ENCODE measurements at places on chromosomes 6 and 20. TPM values are rescaled to one million over a fixed set of nuclear protein-coding genes. Genes with fewer than 3 reads are reported as not detected.
A peak's percentile ranks its signal among the peaks of the same experiment; 100 is the strongest.

- H3K27ac ChIP-seq, result peak overlapping the region; percentile 78
- H3K36me3 ChIP-seq, result peaks cover 15% of the 10 kb centered on the region
- no peak for DNase-seq
- peaks cover 53% of the 10 kb centered on the region for H3K4me1 ChIP-seq
Observed at GRCh38 chr6:42572523-42572922, 8.7 kb downstream of the UBR2 start.

- no peak for DNase-seq
- no peak overlapping the region for H3K4me3 ChIP-seq
- H3K36me3 ChIP-seq, result no peaks in the 10 kb centered on the region
Observed at GRCh38 chr6:44075647-44076355, 51.5 kb downstream of the MRPL14 start.

DNA sequence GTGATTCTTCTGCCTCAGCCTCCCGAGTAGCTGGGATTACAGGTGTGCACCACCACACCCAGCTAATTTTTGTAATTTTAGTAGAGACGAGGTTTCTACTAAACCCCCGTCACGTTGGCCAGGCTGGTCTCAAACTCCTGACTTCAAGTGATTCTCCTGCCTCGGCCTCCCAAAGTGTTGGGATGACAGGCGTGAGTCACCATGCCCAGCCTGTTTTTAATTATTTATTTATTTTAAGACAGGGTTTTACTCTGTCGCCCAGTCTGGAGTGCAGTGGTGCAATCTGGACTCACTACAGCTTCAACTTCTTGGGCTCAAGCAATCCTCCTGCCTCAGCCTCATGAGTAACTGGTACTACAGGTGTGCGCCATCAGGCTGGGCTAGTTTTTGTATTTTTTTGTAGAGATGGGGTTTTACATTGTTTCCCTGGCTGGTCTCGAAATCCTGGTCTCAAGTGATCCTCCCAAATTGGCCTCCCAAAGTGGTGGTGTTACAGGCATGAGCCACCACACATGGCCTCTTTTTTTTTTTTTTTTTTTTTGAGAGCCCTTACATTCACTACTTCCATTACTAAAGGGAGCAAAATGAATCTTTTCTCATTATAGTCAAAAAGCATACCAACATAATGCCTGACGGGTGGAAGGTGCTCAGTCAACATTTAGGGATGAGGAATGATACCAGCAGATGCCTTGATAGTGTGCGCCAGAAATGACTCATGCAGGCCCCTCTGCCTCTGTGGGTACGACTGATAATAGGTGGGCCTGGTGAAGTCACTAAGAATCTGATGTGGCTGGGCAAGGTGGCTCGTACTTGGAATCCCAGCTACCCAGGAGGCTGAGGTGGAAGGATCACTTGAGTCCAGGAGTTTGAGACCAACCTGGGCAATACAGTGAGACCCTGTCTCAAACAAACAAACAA is 17.8 kb upstream of the RALGAPB start:
- H3K36me3 ChIP-seq, result peaks cover 18% of the 10 kb centered on the region
- DNase-seq, result no peak
- no peaks in the 10 kb centered on the region for H3K27me3 ChIP-seq
- H3K4me1 ChIP-seq, result no peaks in the 10 kb centered on the region
- H3K27ac ChIP-seq, result no peak overlapping the region
- no peak overlapping the region for H3K4me3 ChIP-seq

DNA sequence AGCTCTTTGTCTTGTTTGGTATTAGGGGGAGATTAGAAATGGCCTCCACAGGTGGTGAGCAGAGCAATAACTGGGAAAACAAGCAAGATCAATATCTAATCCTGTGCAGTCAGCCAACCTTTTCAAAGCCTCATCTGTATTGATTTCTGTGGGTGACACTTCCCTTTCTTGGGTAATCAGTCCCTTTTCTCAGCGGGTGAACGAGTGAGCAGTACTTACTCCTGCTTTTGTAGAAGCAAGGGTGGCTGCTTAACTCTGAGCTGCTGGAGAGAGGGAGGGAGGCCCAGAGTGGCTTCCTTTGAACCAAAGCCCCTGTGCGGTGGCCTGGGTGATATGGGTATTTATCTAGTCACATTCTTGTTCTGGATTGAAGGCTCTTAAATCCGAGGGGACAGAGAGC is 254.8 kb upstream of the CHD6 start:
- H3K36me3 ChIP-seq, result no peaks in the 10 kb centered on the region
- H3K4me1 ChIP-seq, result no peaks in the 10 kb centered on the region
- H3K4me3 ChIP-seq, result no peak overlapping the region
- no peak overlapping the region for H3K27ac ChIP-seq
- no peak for DNase-seq

DNA sequence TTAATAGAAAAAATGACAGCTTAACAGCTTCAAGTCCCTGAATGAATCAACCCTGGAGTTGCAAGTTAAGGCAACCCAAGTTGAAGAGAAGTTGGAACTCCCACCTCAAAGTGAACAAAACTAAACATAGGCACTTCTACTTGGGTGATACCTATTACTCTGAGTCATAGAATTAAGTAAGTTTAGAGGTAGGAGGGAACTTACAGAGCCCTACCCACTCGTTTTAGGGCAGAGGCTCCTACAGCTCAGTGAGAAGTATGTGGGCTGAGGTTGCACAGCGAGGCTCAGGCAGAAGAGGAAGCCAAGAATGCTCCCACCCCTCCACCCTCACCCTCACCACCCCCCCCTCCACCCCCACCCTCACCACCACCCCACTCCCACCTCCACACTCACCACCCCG is 42.2 kb downstream of the NFATC2 start:
- peaks cover 96% of the 10 kb centered on the region for H3K4me1 ChIP-seq
- H3K36me3 ChIP-seq, result peaks cover 18% of the 10 kb centered on the region
- peak overlapping the region; percentile 95 for H3K4me3 ChIP-seq

DNA sequence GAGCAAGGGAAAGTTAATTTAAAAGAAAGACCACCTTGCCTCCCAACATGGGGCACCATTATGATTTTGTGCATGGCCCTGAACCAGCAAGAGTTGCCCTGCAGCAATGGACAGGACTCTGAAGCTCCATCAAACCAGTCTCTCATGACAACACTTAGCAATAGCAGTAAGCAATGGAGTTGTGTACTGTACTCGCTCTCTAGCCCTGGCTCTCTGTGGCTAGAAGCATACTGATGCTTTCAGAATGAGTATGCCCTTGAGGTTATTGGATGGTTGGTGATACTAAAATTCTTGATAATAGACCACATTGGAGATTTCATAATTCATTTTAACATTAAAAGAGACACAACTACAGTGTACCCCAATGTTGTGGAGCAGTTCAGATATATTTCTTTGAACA is 23.2 kb upstream of the LMBRD1 start:
- no peak for DNase-seq
- H3K36me3 ChIP-seq, result no peaks in the 10 kb centered on the region
- no peak overlapping the region for H3K4me3 ChIP-seq
- peaks cover 6% of the 10 kb centered on the region for H3K27me3 ChIP-seq
- H3K4me1 ChIP-seq, result peaks cover 25% of the 10 kb centered on the region
- no peak overlapping the region for H3K27ac ChIP-seq

- no peak overlapping the region for H3K4me3 ChIP-seq
- H3K36me3 ChIP-seq, result peaks cover 3% of the 10 kb centered on the region
- no peak overlapping the region for H3K27ac ChIP-seq
- no peaks in the 10 kb centered on the region for H3K4me1 ChIP-seq
- no peak for DNase-seq
- H3K27me3 ChIP-seq, result peaks cover 3% of the 10 kb centered on the region
Observed at GRCh38 chr6:63448229-63448628, 124.1 kb upstream of the LOC128125822 start.

DNA sequence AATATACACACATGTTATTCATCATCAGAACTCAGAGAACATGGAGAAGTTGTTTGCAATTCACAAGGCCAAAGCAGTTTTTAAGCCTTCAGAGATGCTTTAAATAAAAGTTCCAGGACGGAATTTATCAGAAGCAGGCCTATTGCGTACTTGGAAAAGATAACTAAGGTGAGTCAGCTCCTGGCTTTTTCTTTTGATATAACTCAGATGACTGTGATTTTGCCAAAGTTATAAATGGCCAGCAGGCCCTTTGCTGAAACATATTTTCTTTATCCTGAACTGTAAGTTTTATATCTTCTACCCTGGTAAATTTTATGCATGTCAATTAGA is 55.0 kb upstream of the PLCB1 start:
- H3K4me3 ChIP-seq, result no peak overlapping the region
- no peaks in the 10 kb centered on the region for H3K36me3 ChIP-seq

DNA sequence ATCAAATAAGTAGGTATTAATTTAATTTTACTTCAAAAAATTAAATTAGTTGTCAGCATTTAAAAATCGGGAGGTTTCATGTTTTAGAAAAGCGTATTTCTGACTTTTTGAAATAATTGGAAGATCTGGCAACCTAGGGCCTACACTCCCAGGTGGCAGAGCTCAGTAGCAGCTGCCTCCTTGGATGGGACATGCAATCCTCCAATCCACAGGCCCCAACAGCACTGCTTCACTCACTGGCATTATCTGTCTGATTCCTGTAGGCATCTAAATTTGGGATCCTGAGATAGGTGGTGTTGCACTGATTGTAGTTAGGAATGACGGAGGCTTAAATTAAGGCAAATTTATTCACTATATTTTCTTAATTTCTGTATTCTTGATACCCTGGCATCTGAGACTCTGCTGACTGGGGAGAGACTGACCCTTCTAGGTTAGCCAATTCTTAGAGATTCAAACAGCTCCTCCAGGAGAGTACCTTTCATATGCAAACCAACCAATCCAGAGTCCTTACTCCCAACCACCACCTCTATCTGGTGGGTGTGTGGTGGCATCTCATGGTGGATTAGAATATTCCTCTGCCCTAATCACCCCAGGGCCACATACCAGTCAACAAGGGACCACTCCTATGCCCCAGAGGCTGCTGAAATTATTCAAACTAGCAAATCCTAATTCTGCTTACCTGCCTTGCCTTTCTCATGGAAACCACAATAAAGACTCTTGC is 146.6 kb upstream of the GLP1R start:
- no peak overlapping the region for H3K4me3 ChIP-seq
- H3K36me3 ChIP-seq, result no peaks in the 10 kb centered on the region
- no peak overlapping the region for H3K27ac ChIP-seq
- peaks cover 4% of the 10 kb centered on the region for H3K27me3 ChIP-seq
- no peaks in the 10 kb centered on the region for H3K4me1 ChIP-seq

GRCh38 chr6:37699138-37699766 is 1.6 kb upstream of the MDGA1 start:
- H3K27me3 ChIP-seq, result peaks cover 40% of the 10 kb centered on the region
- H3K4me1 ChIP-seq, result peaks cover 40% of the 10 kb centered on the region
- no peaks in the 10 kb centered on the region for H3K36me3 ChIP-seq
- peak overlapping the region; percentile 85 for H3K4me3 ChIP-seq

- H3K4me1 ChIP-seq, result peaks cover 9% of the 10 kb centered on the region
- DNase-seq, result no peak
- no peak overlapping the region for H3K4me3 ChIP-seq
- H3K27ac ChIP-seq, result no peak overlapping the region
Observed at GRCh38 chr20:46705378-46705729, 4.1 kb upstream of the SLC2A10 start.

- H3K36me3 ChIP-seq, result no peaks in the 10 kb centered on the region
- peaks cover 1% of the 10 kb centered on the region for H3K27me3 ChIP-seq
- H3K27ac ChIP-seq, result no peak overlapping the region
- no peak overlapping the region for H3K4me3 ChIP-seq
- no peak for DNase-seq
Observed at GRCh38 chr6:20188630-20189075, 23.6 kb downstream of the MBOAT1 start.

- no peak overlapping the region for H3K27ac ChIP-seq
- H3K36me3 ChIP-seq, result peaks cover 42% of the 10 kb centered on the region
- no peak overlapping the region for H3K4me3 ChIP-seq
- no peaks in the 10 kb centered on the region for H3K4me1 ChIP-seq
Observed at GRCh38 chr20:7990385-7990784, 29.2 kb downstream of the TMX4 start.

- peaks cover 3% of the 10 kb centered on the region for H3K27me3 ChIP-seq
- DNase-seq, result no peak
- no peaks in the 10 kb centered on the region for H3K4me1 ChIP-seq
- H3K27ac ChIP-seq, result no peak overlapping the region
- H3K4me3 ChIP-seq, result no peak overlapping the region
Observed at GRCh38 chr6:41406728-41407489, 71.5 kb downstream of the NCR2 start.

DNA sequence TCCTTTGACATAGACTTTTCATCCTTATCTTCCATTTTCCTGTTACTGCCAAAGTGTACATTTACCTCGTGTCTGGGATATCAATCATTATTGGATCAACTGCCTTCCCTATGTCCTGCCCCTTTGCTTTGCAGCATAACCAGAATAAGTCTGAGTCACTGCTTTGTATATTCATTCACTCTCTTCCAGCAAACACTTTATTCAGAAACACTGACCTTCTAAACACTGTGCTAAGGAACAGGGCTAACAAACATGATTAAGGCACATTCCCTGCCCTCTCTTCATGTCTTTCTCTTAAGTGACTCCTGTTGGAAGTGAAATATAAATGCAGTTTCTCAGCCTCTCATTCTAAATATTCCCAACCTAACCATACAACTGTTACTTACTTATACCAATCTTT is 66.9 kb downstream of the COL19A1 start:
- no peak for DNase-seq
- H3K36me3 ChIP-seq, result no peaks in the 10 kb centered on the region
- H3K4me3 ChIP-seq, result no peak overlapping the region
- peaks cover 3% of the 10 kb centered on the region for H3K27me3 ChIP-seq
- H3K27ac ChIP-seq, result no peak overlapping the region

DNA sequence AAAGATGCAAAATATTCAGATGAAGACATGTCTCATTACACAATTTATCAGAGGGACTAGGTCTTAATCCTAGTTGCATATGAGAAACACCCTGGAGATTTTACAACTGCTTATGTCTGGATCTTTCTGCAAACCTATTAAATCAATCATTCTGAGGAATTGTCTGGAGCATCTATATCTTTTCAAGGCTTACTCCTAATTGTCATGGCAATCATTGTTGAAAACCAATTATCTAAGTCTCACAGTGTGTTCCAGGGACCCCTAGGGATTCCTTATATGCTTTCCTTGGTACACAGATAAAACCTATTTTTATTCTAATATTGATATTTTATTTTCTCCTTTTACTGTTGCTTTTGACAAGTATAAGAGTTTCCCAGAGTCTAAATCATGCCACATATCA is 696.9 kb upstream of the EYS start:
- H3K27ac ChIP-seq, result no peak overlapping the region
- no peaks in the 10 kb centered on the region for H3K4me1 ChIP-seq
- H3K4me3 ChIP-seq, result no peak overlapping the region
- peaks cover 2% of the 10 kb centered on the region for H3K27me3 ChIP-seq
- H3K36me3 ChIP-seq, result no peaks in the 10 kb centered on the region
- DNase-seq, result no peak

Gene NMBR
- not detected for polyA plus RNA-seq

Gene ULBP1
- polyA plus RNA-seq, result not detected

Gene LRRC73
- polyA plus RNA-seq, result not detected

Gene B3GAT2
- polyA plus RNA-seq, result not detected

Gene POU3F2
- polyA plus RNA-seq, result not detected

Gene ID4
- polyA plus RNA-seq, result not detected

Gene FAM217B
- 8.4 TPM for polyA plus RNA-seq

Gene SYS1
- 32.6 TPM for polyA plus RNA-seq

Gene EDN3
- polyA plus RNA-seq, result not detected

Gene ELOVL2
- polyA plus RNA-seq, result not detected

Gene PNLDC1
- polyA plus RNA-seq, result not detected
